PC-3 (cell line): ENCODE measurements at places on chromosomes 12 and 14. TPM values are rescaled to one million over a fixed set of nuclear protein-coding genes. Genes with fewer than 3 reads are reported as not detected.

Gene ACOT6
- not detected in 2 replicates for total RNA-seq

GRCh38 chr12:81597928-81598604, 161.1 kb downstream of the PPFIA2 start:
- DNase-seq, result no peak

Gene MMP19
- total RNA-seq, result 0.04 and 0.17 TPM in 2 replicates

Gene BAG5
- total RNA-seq, result 28.1 and 33.0 TPM in 2 replicates

- DNase-seq, result peak; percentile 36
Measured at GRCh38 chr12:19893514-19893913, 454.2 kb downstream of the AEBP2 start.

GRCh38 chr14:81268016-81268416, 47.3 kb upstream of the GTF2A1 start:
- DNase-seq, result peak; percentile 77

- DNase-seq, result no peak
Measured at GRCh38 chr14:94087891-94088290, 6.8 kb downstream of the IFI27L1 start.

DNA sequence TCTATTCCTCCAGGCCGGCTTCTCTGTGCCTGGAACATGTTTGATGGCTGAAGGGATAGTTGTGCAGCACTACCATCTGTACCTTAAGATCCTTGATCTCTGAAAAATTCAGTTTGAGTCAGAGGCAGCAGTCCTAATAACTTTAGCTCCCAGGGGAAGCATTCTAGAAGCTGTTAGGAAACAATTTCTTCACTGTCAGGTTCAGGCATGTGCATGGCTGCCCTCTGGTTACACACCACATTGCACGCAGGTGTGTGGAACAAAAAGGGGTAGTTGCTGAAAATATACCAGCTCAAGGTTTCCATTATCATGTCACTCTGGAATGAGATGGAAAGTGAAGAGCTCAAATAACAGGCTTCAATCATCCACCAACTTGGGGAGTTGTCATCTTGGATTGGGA, 80.1 kb downstream of the CHST11 start:
- DNase-seq, result no peak

DNA sequence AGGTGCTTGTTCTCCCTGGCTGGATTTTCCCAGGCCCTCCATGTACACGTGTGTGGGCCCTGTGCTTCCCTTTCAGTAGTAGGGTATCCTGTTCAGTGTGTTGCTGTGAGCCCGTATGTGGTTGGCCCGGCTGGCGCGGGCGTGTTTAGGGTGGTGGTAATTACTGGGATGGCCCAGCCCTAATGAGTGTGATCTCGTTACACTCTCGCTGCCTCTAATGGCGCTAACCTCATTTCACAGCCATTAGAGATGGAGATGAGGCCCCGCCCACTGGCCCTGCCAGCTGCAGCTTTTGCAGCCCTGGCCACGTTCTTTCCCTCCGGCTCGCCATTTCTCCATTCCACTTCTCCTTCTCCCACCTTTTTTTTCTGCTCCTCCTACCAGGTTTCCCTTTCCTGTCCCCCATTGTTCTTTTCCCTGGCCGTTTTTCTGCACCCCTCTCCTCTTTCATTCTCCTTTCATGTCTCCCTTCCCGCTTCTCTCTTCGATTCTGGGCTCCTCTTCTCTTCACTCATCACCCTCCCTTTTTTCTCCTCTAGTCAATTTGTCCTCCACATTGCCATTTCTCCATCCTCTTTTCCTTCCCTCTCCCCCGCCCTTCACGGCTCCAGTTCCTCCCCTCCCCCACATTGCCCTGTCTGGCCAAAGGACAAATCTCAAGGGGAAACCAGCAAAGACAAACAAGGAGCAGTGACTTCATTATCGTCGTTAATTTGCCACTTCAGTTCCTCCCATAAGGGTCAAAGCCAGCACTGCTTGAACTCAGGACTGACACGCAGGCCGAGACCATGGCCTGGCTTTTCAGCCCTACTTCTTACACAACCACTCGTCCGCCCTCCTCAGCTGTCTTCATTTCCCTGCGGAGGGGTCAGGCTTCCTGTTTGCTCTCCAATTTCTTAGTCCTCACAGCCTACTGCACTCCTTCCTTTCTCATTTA, 6.8 kb downstream of the ZFHX2 start:
- no peak for DNase-seq

Gene DBX2
- total RNA-seq, result not detected in 2 replicates

Gene LRRC43
- total RNA-seq, result 0.66 TPM in 1 of 2 replicates, not detected in the other
